Activated naive CD4-positive, alpha-beta T cell treated with anti-CD3 and anti-CD28 coated beads, Interleukin-2, amount 50 U/mL, for 72 hours (primary cell): ENCODE measurements at places on chromosomes 3 and 15. TPM values are rescaled to one million over a fixed set of nuclear protein-coding genes. Genes with fewer than 3 reads are reported as not detected.

DNA sequence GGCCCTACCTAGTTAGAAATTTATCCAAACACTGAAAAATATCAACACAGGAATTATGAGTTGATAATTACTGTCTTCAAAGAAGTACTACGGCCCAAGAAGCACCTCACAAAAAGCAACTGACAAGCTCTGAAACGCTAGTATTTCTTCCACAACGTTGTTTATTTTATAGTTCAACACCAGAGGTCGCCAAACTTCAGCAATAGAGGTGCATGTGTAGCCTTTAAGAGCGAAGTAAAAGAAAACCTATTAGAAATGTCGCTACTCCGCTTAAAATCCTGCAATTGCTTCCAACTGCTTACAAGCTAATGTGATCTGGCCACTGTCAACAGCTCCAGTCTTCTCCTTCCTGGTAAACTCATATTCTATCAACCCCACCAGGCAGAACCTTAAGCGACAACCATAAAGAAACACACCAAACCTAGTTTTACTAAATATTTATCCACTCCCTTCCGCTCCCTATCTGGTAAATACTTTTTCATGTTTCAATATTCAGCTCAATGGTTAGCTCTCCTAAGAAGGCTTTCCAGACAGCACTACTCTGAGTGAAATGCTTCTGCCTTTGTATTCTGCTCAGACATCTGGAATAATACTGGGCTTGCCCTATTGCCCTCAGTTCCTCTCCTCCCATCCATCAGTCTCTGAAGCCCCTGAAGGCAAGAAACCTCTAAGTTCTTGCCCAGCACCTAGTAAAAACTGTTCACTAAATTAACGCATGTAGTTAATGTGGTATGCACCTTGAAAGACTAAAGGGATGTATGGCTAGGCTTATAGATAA lies 110.2 kb downstream of the NR1I2 start:
- DNase-seq = peak; percentile 51

The P2RY14 gene
- total RNA-seq = 0.68 TPM

DNA sequence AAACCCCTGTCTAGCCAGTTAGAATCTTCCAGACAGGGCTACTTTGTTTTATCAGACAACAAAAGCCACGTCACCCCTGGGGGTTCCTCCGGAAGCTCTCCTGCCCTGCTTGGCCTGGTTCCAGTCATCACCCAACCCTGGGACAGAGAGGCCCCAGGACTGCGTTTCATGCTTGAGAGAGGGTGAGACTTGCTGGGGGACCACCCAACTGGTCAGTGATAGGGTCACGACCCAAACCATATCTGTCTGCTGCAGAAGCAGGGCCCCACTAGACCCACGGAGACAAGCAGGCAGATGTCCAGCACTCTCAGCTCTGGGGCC lies 1.2 kb downstream of the NT5DC2 start:
- DNase-seq = no peak

The IL12A gene
- total RNA-seq = not detected

The PLA2G4F gene
- not detected for total RNA-seq

DNA sequence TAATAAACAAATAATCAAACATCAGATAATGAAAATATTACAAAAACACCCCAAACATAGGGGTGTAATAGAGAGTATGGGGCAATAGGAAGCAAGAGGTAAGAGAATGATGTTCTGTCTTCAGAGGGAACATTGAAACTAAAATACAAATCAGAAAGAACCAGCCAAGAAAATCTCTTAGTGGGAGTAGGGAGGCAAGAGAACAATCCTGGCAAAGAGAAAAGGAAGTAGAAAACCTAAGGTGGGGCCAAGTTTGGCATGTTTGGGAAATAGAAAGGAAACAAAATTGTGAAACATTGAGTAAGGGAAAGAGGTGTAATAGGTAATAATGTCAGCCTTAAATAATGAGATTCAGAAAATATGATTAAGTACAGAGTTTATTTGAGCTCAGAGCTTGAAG lies 467.1 kb downstream of the RBMS3 start:
- DNase-seq = no peak

GRCh38 chr3:164641071-164641470 lies 437.2 kb downstream of the SI start:
- no peak for DNase-seq

The USP13 gene
- 6.5 TPM for total RNA-seq

- no peak for DNase-seq
Measured at GRCh38 chr3:11391174-11391879, 119.1 kb downstream of the ATG7 start.

- DNase-seq = no peak
Measured at GRCh38 chr15:75131269-75131643, 70.4 kb upstream of the C15orf39 start.

- DNase-seq = no peak
Measured at GRCh38 chr3:11791339-11792200, 55.1 kb downstream of the TAMM41 start.

DNA sequence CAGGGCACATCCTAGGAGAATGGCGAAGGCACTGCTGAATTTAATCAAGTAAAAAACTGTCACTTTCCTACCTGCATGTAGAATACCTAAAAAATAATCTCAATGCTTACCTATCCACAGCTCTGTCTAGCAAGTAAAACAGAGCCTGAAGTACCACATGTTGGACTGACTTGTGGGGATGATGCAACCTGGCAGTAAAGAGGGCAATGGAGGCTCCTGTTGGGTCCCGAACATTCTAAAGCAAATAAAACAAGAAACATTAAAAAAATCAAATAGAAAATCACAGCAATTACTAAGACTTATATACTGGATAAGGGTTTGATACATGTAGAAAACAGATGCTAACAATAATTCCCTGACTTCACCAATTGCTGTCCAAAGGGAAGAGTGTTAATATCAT lies 56.1 kb downstream of the PTPN9 start:
- no peak for DNase-seq

- DNase-seq = no peak
Measured at GRCh38 chr3:52721002-52721729, 15.3 kb downstream of the SPCS1 start.

DNA sequence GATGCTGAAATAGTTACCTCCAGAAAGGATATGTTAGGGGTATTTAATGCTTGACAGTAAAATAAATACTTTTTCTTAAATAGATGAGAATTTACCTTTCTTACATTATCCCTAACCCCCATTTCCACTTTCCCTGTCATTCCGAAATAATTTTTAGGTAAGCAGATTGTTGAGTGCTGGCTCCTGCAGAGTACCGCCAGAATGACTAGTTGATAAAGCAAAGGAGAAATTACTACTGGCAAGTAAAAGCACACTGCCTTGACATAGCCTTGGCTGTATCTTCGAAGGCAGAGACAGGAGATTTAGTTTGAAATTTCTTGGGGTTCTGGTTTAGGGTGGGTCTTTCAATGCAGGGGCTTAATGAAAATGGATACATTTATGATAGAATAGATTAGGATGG lies 40.8 kb downstream of the LRRC49 start:
- no peak for DNase-seq

The TERB2 gene
- total RNA-seq = not detected

DNA sequence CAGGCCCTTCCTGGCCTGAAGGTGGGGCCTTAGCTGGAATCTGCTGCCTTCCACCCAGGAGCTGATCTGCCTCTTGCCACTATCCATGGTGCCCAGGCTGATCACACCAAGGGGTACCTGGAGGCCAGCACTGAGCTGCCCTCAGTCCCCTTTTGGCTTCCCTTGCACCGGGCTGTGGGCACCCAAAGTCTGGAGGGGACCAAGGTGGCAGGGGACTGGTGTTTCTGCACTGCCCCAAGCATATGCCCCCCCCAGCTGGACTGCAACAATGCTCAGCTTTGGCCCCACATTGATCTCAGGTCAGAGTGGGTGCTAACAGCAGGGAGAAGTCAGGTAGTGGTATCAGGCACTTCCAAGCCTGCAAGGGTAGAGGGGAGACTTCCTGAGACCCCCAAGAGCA lies 902.6 kb upstream of the EPHA6 start:
- DNase-seq = no peak

DNA sequence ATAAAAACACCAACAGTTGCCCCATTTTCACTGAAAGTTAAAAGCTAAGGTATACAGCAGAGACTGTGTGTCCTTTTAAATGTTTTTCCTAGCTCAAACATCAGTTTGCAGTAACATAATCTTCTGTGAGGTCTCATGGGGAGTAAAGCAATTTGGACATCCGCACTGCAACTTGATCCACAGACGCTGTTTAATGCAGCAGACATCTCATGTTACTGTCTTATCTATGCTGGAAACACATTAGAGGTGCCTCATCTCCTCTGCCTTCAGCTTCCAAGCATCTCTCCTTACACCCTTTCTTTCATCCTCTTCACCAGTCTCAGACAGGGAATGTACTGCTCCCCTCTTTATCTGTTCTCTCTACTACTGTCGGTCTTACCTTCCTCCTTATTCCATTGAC lies 53.7 kb upstream of the ATP11B start:
- DNase-seq = no peak

The NRG4 gene
- total RNA-seq = not detected

DNA sequence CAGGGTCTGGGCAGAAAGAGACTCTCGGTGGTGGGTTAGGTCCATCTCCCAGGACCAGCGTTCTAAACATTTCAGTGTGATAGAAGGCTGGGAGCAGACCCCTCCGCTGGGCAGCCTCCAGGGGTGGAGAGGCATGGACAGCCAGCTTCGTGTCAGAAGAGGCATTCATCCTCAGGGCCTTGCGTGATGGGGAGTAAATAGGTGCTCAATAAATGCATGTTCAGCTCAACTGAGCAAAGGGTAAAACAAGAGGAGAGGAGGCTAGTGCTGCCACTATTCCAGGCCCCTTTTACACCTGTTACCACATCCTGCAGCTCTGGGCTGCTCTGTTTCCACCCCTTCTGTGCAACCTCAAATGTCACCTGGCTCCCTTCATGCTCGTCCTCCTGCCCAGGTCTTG lies 49.0 kb downstream of the SEMA5B start:
- no peak for DNase-seq

- DNase-seq = no peak
Measured at GRCh38 chr15:47872208-47872607, 154.9 kb downstream of the SEMA6D start.

DNA sequence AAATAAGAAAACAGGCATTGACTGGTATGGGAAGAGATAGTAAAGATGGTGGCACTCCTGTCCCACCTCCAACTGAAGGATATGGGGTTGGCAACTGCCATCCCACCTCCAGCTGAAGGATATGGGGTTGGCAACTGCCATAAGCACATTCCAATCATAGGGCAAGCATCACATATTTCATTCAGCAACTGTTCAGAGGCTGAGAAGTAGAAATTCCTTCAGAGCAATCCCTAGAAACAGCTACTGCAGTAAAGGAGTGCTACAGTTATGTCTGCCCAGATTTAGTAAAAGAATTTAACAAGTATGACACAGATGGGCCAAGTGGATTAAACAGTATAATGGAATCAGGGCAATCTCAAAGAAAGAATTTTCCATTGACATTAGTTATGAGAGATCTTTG lies 156.8 kb downstream of the IMPG2 start:
- no peak for DNase-seq

GRCh38 chr3:98994128-98994762 lies 92.8 kb upstream of the DCBLD2 start:
- no peak for DNase-seq

- no peak for DNase-seq
Measured at GRCh38 chr3:151269631-151270030, 8.7 kb downstream of the P2RY14 start.

DNA sequence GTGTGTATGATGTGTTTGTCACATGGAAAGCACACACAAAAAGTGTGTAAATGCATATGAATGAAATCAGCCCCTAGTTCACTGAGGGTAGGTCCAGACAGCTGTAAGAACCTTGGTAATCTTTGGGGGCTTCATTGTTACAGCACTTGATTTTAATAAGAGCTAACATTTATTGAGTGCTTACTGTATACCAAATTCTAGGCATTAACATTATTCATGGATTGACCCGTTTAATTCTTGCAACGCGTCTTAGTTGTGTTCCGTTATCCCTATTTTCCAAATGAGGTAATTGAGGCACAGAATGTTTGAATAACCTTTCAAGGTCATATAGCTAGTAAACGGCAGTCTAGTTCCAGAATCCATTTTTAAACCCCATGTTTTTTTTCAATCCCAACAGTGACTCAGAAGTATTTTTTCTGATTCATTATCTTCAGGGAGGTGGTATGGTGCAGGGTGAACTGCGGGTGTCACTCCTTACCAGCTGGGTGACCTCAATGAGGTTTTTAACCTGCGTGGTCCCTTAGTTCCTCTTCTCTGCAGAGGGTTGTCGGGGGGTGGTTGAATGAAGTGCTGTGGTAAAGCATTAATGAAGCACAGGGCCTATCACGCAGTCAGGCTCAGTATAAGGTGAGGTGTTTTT lies 14.2 kb downstream of the RAB8B start:
- DNase-seq = peak; percentile 49

GRCh38 chr15:69357773-69358771 lies 56.1 kb upstream of the KIF23 start:
- DNase-seq = no peak

DNA sequence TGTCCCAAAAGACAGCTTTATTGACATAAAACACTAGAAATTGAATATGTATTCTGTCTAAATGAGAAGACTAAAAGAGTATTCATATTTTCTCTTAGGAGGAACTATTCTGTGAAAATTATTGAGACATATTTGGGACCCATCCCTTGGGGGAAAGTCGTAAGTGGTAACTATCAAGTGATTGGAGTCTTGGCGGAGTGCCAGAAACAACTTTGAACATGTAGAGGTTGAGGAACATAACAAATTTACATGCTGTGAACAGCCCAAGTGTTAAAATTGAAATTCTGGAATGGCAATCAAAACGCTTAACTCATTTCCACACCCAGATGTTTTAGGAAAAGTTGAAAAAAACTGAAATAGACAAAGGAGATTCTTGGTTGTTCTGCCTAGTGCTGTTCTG lies 1034.6 kb downstream of the NSUN3 start:
- DNase-seq = no peak

- peak; percentile 43 for DNase-seq
Measured at GRCh38 chr3:195774917-195775316, 36.8 kb downstream of the MUC4 start.
